ENCODE measurements at places on chromosomes 2 and 18. TPM values are rescaled to one million over a fixed set of nuclear protein-coding genes. Genes with fewer than 3 reads are reported as not detected.

Gene IKZF2
- 8.8 TPM for total RNA-seq

Gene RIT2
- not detected for total RNA-seq

Gene LRPPRC
- 181 TPM for total RNA-seq

Gene C1QL2
- not detected for total RNA-seq

Gene COL3A1
- total RNA-seq: 0.13 TPM

Gene MLPH
- total RNA-seq: not detected

Gene TFCP2L1
- 0.13 TPM for total RNA-seq

Gene LIPG
- total RNA-seq: 0.13 TPM

Gene CHRNG
- total RNA-seq: not detected

Gene SLC35F6
- 10.3 TPM for total RNA-seq

Gene HOXD1
- total RNA-seq: not detected

Gene CFAP221
- total RNA-seq: not detected

Gene POTEJ
- not detected for total RNA-seq

Gene LINC00305
- not detected for total RNA-seq
